ENCODE measurements at places on chromosomes 1 and 21.

- no peak for DNase-seq
- no peaks in the 10 kb centered on the region for H3K4me1 ChIP-seq
- no peak overlapping the region for H3K27ac ChIP-seq
- peaks cover 7% of the 10 kb centered on the region for H3K36me3 ChIP-seq
- H3K4me3 ChIP-seq: no peak overlapping the region
Measured at GRCh38 chr1:224884361-224884801, 45.1 kb upstream of the DNAH14 start.

GRCh38 chr1:203840208-203840808 lies 21.1 kb upstream of the SNRPE start:
- H3K36me3 ChIP-seq: peaks cover 56% of the 10 kb centered on the region
- H3K4me1 ChIP-seq: no peaks in the 10 kb centered on the region
- no peak overlapping the region for H3K27ac ChIP-seq
- no peaks in the 10 kb centered on the region for H3K27me3 ChIP-seq
- no peak for DNase-seq

GRCh38 chr1:226579781-226580323 lies 31.3 kb downstream of the STUM start:
- no peak for DNase-seq
- H3K4me3 ChIP-seq: no peak overlapping the region
- H3K4me1 ChIP-seq: no peaks in the 10 kb centered on the region

DNA sequence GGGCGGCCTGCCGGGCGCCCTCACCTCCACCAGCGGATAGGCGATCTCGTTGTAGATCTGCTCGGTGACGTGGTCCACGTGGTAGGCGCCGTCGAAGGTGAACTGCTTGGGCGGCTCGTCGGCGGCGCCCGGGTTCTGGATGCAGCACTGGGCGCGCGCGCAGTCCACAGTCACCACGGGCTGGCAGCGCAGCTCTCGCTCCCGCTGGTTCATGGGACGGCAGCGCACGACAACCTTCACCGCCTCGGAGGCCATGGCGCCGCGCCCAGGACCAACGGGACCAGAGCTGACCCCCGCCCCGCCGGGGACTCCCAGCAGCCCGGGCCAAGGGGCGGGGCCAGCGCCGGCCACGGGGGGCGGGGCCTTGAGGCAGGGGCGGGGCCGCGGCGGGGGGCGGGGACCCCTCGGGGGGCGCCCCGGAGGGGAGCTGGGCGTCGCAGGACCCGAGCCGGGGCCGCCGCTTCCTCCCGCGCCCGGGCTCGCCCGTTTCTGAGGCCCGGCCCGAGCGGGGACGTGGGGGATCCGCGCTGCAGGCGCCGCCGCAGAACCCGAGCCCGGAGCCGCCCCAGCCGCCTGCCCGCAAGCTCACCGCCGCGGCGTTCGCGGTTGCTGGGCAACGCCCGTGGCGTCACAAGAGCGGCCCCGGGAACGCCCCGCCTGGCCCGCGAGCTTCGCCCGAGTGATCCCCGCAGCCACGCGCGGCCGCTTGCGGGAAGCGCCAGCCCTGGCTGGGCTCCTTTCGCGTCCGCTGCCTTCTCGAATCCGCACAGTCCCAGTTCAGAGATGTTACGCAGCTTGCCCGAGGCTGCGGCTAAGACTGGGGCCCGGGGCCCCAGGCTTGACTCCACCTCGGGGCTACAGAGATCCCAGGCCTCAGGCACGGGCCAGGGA lies at the start of gene KIF17:
Gene KIF17 (minus strand): TSS at position 556 of the 891 bp plus-strand sequence. CDS start 301 bp downstream, at position 255.
- no peaks in the 10 kb centered on the region for H3K36me3 ChIP-seq
- peaks cover 4% of the 10 kb centered on the region for H3K4me1 ChIP-seq
- H3K27ac ChIP-seq: no peak within 1 kb of the TSS
- peak; percentile 77 for DNase-seq

DNA sequence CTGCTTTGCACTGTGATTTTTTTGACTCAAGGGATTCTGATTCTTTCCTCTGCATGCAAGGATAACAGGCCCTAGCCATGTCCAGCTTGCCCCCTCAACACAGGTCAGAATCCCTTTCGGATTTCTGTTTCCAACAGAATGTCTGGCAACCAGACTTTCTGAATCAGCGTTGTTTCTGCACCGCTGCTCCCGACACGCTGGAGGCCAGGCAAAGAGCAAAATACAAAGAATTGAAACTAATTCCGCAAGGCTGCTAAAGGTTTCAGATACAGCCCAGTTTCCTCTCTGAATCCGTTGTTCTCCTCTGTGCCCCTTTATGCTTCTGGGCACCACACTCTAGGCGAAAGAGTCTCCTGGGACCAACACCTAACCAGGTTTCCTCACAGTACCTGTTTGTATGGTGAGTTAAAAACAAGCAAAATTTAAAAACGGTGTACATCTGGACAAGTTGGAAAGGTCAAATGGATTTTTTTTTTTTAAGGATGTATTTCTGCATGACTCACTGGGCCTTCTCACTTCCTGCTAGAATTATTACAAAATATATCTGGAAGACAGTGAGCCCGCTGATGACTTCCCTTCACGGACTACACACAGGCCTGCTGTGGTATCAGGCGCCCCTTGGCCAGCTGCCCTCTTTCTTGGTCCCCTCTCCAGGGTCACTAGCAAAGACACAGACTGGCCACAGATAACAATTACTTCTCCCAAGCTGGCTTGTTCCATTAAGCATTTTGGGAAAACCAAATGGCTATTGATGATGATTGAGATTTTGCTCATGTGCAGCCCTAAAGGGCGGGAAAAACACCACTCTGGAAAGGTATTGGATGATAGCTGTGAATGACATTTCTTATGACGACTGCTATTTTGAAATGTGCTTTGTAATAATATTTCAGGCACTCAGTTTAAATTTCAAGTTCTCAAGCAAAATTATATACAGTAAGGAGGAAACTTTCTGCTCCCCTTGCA lies 118.3 kb downstream of the TGFB2 start:
- no peaks in the 10 kb centered on the region for H3K36me3 ChIP-seq
- H3K4me3 ChIP-seq: no peak overlapping the region
- H3K27ac ChIP-seq: no peak overlapping the region
- no peak for DNase-seq
- peaks cover 11% of the 10 kb centered on the region for H3K27me3 ChIP-seq

- peaks cover 41% of the 10 kb centered on the region for H3K27me3 ChIP-seq
- DNase-seq: no peak
- no peaks in the 10 kb centered on the region for H3K36me3 ChIP-seq
- H3K27ac ChIP-seq: no peak overlapping the region
- H3K4me1 ChIP-seq: no peaks in the 10 kb centered on the region
- no peak overlapping the region for H3K4me3 ChIP-seq
Measured at GRCh38 chr1:85041793-85042192, 6.5 kb downstream of the MCOLN3 start.

- DNase-seq: peak; percentile 19
- H3K4me1 ChIP-seq: peaks cover 23% of the 10 kb centered on the region
- peak overlapping the region; percentile 86 for H3K4me3 ChIP-seq
- peak overlapping the region; percentile 72 for H3K27ac ChIP-seq
- H3K36me3 ChIP-seq: no peaks in the 10 kb centered on the region
- peaks cover 79% of the 10 kb centered on the region for H3K27me3 ChIP-seq
Measured at GRCh38 chr1:85577419-85578320, 2.9 kb upstream of the CCN1 start.

- no peak overlapping the region for H3K4me3 ChIP-seq
- no peak for DNase-seq
- H3K27me3 ChIP-seq: peaks cover 6% of the 10 kb centered on the region
Measured at GRCh38 chr1:226092965-226093364, 30.4 kb downstream of the H3-3A start.

- peaks cover 19% of the 10 kb centered on the region for H3K27me3 ChIP-seq
- no peaks in the 10 kb centered on the region for H3K4me1 ChIP-seq
- H3K4me3 ChIP-seq: no peak overlapping the region
- H3K27ac ChIP-seq: no peak overlapping the region
- peaks cover 2% of the 10 kb centered on the region for H3K36me3 ChIP-seq
Measured at GRCh38 chr1:216598448-216598847, 124.8 kb downstream of the ESRRG start.

DNA sequence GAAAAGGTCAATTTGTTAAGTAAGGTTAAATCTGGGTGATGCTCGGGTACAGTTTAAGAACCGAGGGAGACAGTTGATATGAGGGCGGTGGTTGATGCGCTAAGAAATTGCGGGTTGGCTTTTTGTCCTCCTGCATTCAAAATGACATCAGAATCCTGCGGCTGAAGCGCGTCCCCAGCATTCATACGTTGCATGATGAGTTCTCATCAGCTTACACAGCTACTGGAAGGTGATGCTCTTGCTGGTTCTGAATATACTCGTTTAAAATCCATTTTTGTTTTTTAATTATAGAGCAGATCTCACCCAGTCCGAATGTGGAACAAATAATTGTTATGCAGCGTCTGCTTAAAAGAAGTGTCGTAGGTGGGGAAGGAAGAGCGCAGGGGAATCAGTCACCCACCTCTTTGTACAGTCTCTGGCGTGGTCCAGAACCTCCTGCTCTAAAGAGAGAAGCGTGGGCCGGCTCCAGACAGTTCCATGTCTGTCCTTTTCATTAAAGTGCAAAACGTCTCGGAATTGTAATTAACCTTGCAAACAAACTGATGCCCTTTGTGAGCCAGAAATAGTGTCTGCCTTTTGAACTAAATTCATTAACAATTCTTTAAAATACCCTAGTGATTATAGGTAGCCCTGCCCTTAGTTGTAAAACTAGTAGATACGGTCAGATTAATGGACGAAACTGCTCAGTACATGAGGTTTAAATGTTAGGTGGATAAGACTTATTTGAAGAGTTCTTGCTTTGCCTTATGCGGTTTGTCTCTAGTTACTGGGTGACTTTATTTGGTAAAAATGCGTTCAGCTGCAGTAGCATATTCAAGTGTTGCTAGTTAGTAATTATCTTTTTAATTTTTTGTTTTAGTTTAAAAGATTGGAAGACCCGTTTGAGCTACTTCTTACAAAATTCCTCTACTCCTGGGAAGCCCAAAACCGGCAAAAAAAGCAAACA lies 741 bp downstream of the RGS2 start:
- peaks cover 4% of the 10 kb centered on the region for H3K27me3 ChIP-seq
- peak; percentile 67 for DNase-seq
- peaks cover 4% of the 10 kb centered on the region for H3K36me3 ChIP-seq
- H3K27ac ChIP-seq: peak overlapping the region; percentile 89
- peak overlapping the region; percentile 89 for H3K4me3 ChIP-seq

GRCh38 chr1:19038096-19038495 lies 81.6 kb upstream of the IFFO2 start:
- H3K4me3 ChIP-seq: no peak overlapping the region
- DNase-seq: no peak
- peaks cover 29% of the 10 kb centered on the region for H3K27me3 ChIP-seq
- peaks cover 4% of the 10 kb centered on the region for H3K4me1 ChIP-seq
- no peak overlapping the region for H3K27ac ChIP-seq
- H3K36me3 ChIP-seq: no peaks in the 10 kb centered on the region

DNA sequence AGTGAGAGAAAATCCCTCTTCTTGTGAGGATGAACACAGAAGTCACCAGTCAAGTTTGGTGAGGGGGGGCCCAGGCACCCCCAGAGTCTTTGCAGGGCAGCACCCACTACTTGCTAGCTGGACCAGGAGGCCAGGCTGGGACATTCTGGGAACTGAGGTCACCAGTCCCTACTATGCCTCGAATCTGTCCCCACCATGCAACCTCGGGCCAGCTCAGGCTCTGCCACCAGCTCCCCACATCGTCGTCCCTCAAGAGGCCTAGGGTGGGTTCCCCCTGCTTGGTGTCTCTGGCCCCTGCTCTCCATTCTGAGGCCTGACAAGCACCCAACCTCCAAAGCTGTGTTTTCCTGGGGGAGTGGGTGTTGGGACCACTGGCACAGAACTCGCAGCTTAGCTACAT lies 22.2 kb upstream of the ZNF678 start:
- peaks cover 7% of the 10 kb centered on the region for H3K4me1 ChIP-seq
- H3K4me3 ChIP-seq: peak overlapping the region; percentile 55
- DNase-seq: no peak
- no peak overlapping the region for H3K27ac ChIP-seq
- H3K27me3 ChIP-seq: no peaks in the 10 kb centered on the region

GRCh38 chr1:70498666-70499065 lies 87.6 kb downstream of the CTH start:
- H3K4me1 ChIP-seq: peaks cover 6% of the 10 kb centered on the region
- H3K27me3 ChIP-seq: peaks cover 13% of the 10 kb centered on the region
- no peak overlapping the region for H3K4me3 ChIP-seq
- H3K36me3 ChIP-seq: no peaks in the 10 kb centered on the region
- DNase-seq: no peak
- no peak overlapping the region for H3K27ac ChIP-seq

DNA sequence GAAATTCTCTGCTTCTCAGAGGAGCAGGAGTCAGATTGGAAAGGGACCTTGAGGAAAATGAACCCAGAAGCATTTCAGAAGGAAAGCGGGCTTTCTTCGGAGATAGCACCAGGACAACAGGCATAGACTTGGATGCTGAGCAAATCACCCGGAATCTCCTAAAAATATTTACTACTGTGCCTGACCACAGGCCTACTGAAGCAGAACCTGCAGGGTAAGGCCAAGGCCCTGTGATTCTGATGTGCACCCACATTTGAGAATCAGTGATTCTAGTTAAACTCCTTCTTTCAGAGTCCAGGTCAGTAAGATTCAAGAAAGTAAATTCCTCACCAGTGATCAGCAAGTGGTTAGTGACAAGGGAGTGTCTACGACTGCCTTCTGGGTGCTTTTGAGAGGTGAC lies 307.3 kb upstream of the DUSP10 start:
- no peak overlapping the region for H3K27ac ChIP-seq
- no peak for DNase-seq
- no peak overlapping the region for H3K4me3 ChIP-seq
- peaks cover 17% of the 10 kb centered on the region for H3K4me1 ChIP-seq
- H3K36me3 ChIP-seq: no peaks in the 10 kb centered on the region

- no peak overlapping the region for H3K27ac ChIP-seq
- H3K36me3 ChIP-seq: peaks cover 22% of the 10 kb centered on the region
- DNase-seq: no peak
- no peaks in the 10 kb centered on the region for H3K4me1 ChIP-seq
- H3K27me3 ChIP-seq: no peaks in the 10 kb centered on the region
- no peak overlapping the region for H3K4me3 ChIP-seq
Measured at GRCh38 chr1:167782946-167783345, 61.2 kb downstream of the MPZL1 start.

- no peaks in the 10 kb centered on the region for H3K27me3 ChIP-seq
- peaks cover 6% of the 10 kb centered on the region for H3K4me1 ChIP-seq
- H3K4me3 ChIP-seq: no peak overlapping the region
- H3K36me3 ChIP-seq: no peaks in the 10 kb centered on the region
- no peak overlapping the region for H3K27ac ChIP-seq
- no peak for DNase-seq
Measured at GRCh38 chr21:36552434-36552785, 72.5 kb upstream of the CLDN14 start.

GRCh38 chr1:81715391-81715790 lies 85.3 kb upstream of the ADGRL2 start:
- H3K27me3 ChIP-seq: no peaks in the 10 kb centered on the region
- no peaks in the 10 kb centered on the region for H3K36me3 ChIP-seq
- no peak overlapping the region for H3K27ac ChIP-seq

- H3K27ac ChIP-seq: no peak overlapping the region
- no peak overlapping the region for H3K4me3 ChIP-seq
- peak; percentile 48 for DNase-seq
Measured at GRCh38 chr21:34367320-34367935, 3.6 kb downstream of the KCNE2 start.

GRCh38 chr1:57599236-57599994 lies 175.6 kb upstream of the DAB1 start:
- no peak overlapping the region for H3K4me3 ChIP-seq
- no peaks in the 10 kb centered on the region for H3K27me3 ChIP-seq
- no peaks in the 10 kb centered on the region for H3K4me1 ChIP-seq
- H3K36me3 ChIP-seq: no peaks in the 10 kb centered on the region
- DNase-seq: no peak
- H3K27ac ChIP-seq: no peak overlapping the region

Measured in activated T-cell treated with anti-CD3 and anti-CD28 coated beads, Interleukin-2, amount 50 U/mL, for 72 hours (primary cell).